ENCODE measurements at places on chromosomes 1 and 21.

GRCh38 chr1:62728963-62729362, 40.8 kb upstream of the DOCK7 start:
- no peak for DNase-seq

- no peak for DNase-seq
Observed at GRCh38 chr1:18776777-18777176, 82.7 kb downstream of the TAS1R2 start.

DNA sequence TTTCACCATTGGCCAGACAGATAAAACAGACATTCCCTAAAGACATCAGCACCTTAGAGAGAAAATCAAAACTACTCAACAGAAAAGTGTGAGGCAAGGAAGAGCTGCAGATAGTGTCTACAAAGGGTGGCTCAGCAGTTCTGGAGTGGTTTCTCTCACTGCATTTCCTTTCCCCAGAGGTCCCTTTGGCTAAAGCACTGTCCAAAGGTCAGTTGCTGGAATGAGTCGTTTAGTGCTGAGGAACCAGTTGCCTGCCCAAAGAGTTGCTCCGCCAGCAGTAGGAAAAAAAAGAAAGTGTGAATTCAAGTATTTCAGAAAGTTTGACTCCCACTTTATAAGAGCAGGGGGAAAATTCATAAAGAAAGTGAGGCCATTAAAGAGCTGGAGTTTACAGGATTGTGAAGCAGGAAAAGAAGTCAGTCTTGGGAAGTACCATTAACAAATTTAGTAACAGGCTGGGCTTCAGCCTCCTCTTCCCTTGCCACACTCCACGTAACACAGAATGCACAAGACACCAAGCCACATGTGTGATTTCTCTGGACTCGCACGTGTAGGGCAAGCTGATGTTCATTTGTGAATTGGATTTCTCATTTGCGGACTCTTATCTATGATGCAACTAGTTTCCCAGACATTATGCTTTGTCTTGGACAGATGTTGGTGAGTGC, 122.2 kb downstream of the RUNX1 start:
- DNase-seq: no peak

DNA sequence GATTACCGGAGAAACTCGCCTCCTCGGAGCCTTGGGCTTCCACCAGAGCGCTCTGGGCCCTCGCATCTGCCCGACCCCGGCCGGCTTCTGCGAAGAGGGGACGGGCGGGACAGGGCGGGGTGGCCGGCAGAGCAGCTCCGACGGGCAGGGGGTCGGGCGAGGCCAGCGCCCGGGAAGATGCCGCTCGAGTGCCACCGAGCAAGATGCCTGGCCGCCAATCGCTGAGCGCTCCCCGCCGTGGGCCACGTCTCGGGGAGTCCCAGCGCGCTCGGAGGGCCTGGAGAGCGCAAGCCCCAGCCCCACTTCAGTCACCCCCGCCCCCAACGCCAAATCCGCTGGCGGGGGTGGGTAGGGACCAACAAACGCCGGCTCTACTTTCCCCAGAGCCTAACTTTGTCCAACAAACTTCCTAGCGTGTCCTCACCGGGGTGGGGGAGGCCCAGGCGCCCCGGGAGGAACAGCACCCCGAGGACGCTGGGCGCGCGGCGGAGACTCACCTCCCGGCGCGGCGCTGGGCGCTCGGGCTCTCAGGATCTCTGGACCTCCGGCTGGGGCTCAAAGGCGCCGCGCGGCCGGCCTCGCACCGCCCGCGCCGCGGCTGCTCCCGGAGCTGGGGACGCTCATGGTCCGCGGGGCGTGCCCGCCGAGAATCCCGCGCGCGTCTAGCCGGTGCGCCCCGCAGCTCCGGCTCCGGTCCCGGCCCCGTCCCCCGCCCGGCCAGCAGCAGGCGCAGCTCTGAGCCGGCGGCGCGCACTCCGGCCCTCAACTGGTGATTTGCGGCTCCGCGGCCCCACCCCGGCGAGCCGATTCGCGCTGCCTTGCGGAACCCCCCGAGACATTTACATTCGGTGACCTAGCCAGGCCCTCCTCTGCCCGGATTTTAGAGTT, at the start of gene BCAR3:
Gene BCAR3 (minus strand): TSS at position 737 of the 888 bp plus-strand sequence. CDS start 6,907 bp downstream, outside the sequence.
- peak; percentile 50 for DNase-seq

- DNase-seq: no peak
Observed at GRCh38 chr21:36889401-36889800, 77.1 kb downstream of the HLCS start.

- no peak for DNase-seq
Observed at GRCh38 chr1:184836934-184837895, 82.6 kb upstream of the EDEM3 start.

GRCh38 chr1:64933296-64934070, 32.9 kb downstream of the JAK1 start:
- peak; percentile 47 for DNase-seq

DNA sequence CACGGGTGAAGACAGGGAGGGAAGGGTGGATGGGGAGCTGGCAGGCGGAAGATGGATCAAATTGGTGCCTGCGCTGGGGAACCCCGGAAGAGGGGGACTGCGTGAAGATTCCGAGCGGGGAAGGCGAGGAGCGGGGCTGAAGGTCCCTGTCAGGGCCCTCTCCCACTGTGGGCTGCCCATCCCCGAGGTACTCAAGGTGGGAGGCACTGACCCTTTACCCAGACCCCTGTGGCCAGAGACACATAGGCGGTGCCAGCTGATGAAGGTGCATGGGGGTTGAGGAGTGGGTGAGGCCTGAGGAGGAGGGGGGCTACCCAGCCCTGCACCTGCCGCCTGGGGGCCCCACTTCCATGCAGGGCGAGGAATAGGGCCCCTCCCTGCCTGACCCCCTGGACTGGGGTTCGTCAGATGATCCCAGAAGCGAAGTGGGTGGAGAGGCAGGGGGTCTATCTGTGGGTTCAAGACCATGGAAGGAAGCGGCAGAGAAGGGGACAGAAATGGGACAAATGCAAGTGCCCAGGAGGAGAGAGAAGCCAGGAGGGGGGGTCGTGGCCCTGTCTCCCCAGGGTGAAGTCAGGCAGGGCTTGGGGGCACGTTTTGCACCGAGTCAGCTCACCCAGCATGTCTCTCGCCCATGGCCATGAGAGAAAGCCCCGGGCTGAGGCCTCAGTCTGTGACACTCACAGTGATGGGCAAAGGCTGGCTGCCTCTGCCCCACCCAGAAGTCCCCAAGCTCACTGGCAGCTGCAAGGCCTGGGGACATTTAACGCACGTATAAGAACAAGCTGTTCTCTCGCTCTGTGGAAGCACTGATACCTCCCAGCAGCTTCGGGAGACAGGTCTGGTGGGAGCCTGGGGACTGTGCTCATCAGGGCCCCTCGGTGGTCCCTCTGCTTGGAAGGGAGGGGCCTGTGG, 7.0 kb upstream of the MMEL1 start:
- DNase-seq: no peak

Data from globus pallidus (tissue), 1 donor.